ENCODE measurements at places on chromosomes 13 and 19. TPM values are rescaled to one million over a fixed set of nuclear protein-coding genes. Genes with fewer than 3 reads are reported as not detected.

DNA sequence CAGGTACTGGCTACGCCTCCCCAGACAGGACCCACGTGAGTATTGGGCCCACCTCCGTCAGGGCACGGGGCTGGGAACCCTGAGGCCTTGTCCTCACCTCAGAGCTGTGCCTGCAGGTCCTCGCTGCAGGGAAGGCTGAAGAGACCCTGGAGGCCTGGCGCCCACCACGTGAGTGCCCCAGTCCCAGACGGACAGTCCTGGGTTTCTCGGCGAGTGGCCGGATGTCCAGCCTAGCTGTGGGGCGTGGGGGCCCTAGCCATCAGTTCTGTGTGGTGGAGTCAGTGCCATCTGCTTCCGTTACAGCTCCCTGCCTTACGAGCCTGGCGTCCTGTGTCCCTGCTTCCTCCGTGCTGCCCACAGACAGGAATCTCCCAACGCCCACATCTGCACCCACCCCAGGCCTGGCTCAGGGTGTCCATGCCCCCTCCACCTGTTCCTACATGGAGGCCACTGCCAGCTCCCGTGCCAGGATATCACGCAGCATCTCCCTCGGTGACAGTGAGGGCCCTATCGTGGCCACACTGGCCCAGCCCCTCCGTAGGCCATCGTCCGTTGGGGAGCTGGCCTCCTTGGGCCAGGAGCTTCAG is 7.8 kb upstream of the OVOL3 start:
- no peaks in the 10 kb centered on the region for H3K4me1 ChIP-seq
- no peaks in the 10 kb centered on the region for H3K36me3 ChIP-seq
- H3K4me3 ChIP-seq: no peak overlapping the region
- no peak for DNase-seq

DNA sequence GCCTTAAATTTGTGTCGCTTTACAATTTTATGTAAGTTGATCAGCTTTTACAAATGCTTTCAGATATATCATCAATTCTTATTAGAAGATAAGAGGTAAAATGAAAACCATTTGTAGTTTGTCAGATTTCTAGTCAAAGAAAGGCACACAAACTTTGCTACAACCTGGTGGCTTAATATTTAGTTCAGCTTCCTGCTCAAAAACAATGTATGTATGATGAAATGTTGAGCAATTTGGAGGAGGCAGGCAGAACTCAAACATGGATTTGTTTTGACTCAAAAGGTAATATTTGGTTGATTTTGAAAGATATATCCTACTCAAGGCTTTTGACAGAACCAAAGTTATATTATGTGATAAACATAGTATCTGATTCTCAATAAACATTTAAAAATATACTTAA is 24.2 kb downstream of the NEK5 start:
- H3K4me1 ChIP-seq: no peaks in the 10 kb centered on the region
- DNase-seq: no peak
- no peak overlapping the region for H3K27ac ChIP-seq
- no peaks in the 10 kb centered on the region for H3K27me3 ChIP-seq

- H3K27ac ChIP-seq: no peak overlapping the region
- no peaks in the 10 kb centered on the region for H3K27me3 ChIP-seq
- no peak for DNase-seq
- peak overlapping the region; percentile 67 for H3K4me3 ChIP-seq
- H3K36me3 ChIP-seq: peaks cover 30% of the 10 kb centered on the region
- peaks cover 33% of the 10 kb centered on the region for H3K4me1 ChIP-seq
These were observed 5.4 kb downstream of the KANK2 start for GRCh38 chr19:11191934-11192333.

DNA sequence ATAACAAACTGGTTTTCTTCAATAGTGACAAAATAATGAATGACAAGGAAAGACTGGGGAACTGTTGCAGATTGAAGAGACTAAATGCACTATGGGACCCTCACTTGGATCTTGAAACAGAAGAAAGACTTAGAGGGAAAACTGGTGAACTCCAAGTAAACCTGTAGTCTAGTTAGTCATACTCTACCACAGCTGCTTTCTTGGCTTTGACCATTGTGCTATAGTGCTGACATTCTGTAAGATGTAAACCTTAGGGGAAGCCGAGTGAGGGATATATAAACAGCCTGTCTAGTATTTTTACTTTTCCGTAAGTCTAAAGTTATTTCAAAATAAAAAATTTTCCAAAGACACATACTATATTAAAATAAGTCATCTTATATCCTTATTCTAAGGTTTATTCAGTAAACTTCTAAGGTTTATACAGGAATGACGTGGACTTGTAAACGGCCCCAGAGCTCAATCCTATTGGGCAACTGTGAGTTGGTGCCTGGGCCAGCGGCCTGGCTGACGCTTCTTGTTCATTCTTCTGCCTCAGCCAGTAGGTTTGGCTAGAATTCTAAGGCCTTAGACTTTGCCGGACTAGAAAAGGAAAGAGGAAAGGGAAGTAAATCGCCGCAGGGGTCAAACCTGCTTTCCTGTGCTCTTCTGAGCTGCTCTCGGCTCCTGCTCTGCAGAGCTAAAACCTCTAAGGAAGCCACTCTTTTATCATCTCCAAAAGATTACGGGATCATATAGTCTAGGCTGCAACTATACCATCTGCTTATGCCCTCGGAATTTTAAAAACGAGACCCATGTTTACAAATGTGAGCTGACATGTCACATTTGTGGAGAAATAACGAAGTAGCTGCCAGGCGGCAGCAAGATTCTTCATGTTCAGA is 33.6 kb upstream of the UBE2L5 start:
- no peak overlapping the region for H3K4me3 ChIP-seq
- DNase-seq: no peak
- no peaks in the 10 kb centered on the region for H3K36me3 ChIP-seq
- no peak overlapping the region for H3K27ac ChIP-seq
- H3K4me1 ChIP-seq: no peaks in the 10 kb centered on the region
- no peaks in the 10 kb centered on the region for H3K27me3 ChIP-seq

DNA sequence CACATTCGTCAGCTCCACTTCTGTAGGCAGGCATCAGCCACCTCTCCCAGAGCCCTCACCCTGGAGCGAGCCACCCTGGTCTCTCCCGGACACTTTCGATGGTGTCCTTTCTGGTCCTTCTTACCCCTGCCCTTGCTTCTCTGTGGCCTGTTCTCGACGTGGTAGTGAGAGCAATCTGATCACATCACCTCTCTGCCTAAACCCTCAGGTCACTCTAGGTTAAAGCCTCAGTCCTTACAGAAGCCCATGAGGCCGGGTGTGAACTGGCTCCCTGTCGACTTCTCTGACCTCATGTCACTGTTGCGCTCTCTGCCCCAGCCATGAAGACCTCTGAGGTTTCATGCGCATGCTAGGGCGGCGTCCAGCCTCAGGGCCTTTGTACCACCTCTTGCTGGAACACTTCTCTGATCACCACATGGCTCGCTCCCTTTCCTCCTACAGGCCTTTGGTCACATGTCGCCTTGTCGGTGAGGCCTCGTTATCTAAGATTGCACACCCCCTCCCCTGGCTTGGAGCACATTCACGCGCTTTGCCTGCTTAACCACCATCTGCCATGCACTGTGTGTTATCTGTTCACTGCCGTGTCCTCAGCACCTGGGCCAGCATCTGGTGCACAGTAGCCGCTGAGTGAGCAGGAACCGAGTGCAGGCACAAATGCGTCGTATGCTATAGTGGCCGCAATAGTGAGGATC is 101.5 kb downstream of the DPF1 start:
- no peak overlapping the region for H3K4me3 ChIP-seq
- DNase-seq: no peak
- no peak overlapping the region for H3K27ac ChIP-seq
- H3K27me3 ChIP-seq: no peaks in the 10 kb centered on the region
- peaks cover 40% of the 10 kb centered on the region for H3K36me3 ChIP-seq

- no peak overlapping the region for H3K27ac ChIP-seq
- DNase-seq: no peak
- no peaks in the 10 kb centered on the region for H3K36me3 ChIP-seq
- H3K4me1 ChIP-seq: no peaks in the 10 kb centered on the region
- H3K4me3 ChIP-seq: no peak overlapping the region
These were observed 39.9 kb upstream of the CCNE1 start for GRCh38 chr19:29771708-29772414.

DNA sequence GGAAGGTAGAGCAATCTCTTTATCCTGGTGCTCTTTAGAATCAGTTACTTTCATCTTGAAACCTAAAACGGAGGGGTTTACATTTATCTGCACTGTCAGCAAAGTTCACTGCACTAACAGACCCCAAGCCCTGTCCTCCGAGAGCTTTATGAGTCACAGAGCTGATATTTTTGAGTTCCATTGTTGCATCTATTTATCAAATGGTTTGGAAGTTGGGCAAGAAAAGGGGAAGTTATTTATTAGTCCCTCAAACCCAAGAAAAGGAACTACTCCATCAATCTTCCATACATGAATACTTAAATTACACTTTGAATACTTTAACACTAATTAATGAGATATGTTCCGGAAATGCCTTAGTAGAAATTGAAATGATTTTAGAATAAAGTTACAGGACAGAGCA is 55.5 kb downstream of the EDNRB start:
- DNase-seq: no peak
- no peaks in the 10 kb centered on the region for H3K27me3 ChIP-seq
- H3K36me3 ChIP-seq: no peaks in the 10 kb centered on the region

GRCh38 chr13:72458701-72459100 is 268.7 kb downstream of the MZT1 start:
- DNase-seq: no peak
- H3K4me3 ChIP-seq: no peak overlapping the region
- H3K27ac ChIP-seq: no peak overlapping the region
- H3K36me3 ChIP-seq: no peaks in the 10 kb centered on the region

GRCh38 chr13:24858953-24859352 is 95.0 kb downstream of the RNF17 start:
- H3K4me3 ChIP-seq: no peak overlapping the region
- H3K27ac ChIP-seq: no peak overlapping the region
- no peaks in the 10 kb centered on the region for H3K27me3 ChIP-seq

GRCh38 chr19:33830264-33830663 is 33.6 kb downstream of the KCTD15 start:
- no peaks in the 10 kb centered on the region for H3K27me3 ChIP-seq
- no peaks in the 10 kb centered on the region for H3K4me1 ChIP-seq
- H3K36me3 ChIP-seq: no peaks in the 10 kb centered on the region
- no peak overlapping the region for H3K4me3 ChIP-seq

DNA sequence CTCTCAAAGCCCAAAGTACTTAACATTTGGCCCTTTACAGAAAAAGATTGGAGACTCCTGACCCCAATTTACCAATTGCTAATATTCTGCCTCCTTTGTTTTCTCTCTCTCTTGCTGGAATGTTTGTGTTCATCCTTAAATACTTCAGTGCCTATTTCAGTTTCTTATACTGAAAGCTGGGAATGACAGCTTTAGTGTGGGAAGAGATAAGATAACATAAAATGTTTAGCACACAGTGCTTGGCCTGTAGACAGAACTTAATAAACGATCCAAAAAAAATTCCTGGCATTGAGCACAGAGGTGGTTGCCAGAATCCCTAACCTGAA is 3.0 kb upstream of the PLEKHF1 start:
- H3K4me1 ChIP-seq: peaks cover 27% of the 10 kb centered on the region
- peak overlapping the region; percentile 99 for H3K27ac ChIP-seq
- no peak overlapping the region for H3K4me3 ChIP-seq
- H3K36me3 ChIP-seq: no peaks in the 10 kb centered on the region
- no peak for DNase-seq
- H3K27me3 ChIP-seq: no peaks in the 10 kb centered on the region

DNA sequence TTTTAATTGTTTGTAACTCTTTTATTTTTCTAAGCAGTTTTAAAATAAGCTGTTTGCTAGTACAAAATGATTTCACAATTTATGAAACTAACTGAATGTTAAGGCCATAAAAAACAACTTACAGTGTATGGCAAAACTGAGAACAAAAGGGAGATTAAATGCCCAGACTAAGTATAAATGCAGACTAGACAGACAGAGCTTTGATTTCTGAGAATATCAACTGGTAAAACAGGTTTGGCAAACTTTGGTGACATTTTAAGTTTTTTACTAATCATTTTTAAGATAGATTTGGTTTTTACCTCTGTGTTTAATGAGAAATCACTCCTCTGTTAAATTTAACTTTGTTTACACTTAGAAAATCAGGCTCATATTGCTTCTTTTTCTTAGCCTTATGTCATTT is 127.5 kb upstream of the KLF5 start:
- no peaks in the 10 kb centered on the region for H3K4me1 ChIP-seq
- peaks cover 7% of the 10 kb centered on the region for H3K36me3 ChIP-seq
- no peaks in the 10 kb centered on the region for H3K27me3 ChIP-seq
- H3K4me3 ChIP-seq: no peak overlapping the region

- H3K27me3 ChIP-seq: no peaks in the 10 kb centered on the region
- no peak overlapping the region for H3K27ac ChIP-seq
- H3K4me3 ChIP-seq: no peak overlapping the region
- DNase-seq: no peak
These were observed 1077.7 kb upstream of the SLC10A2 start for GRCh38 chr13:104143760-104144416.

GRCh38 chr19:31503211-31503610 is 154.0 kb upstream of the TSHZ3 start:
- H3K4me1 ChIP-seq: no peaks in the 10 kb centered on the region
- no peaks in the 10 kb centered on the region for H3K27me3 ChIP-seq
- H3K36me3 ChIP-seq: no peaks in the 10 kb centered on the region
- H3K4me3 ChIP-seq: no peak overlapping the region
- no peak overlapping the region for H3K27ac ChIP-seq
- no peak for DNase-seq

DNA sequence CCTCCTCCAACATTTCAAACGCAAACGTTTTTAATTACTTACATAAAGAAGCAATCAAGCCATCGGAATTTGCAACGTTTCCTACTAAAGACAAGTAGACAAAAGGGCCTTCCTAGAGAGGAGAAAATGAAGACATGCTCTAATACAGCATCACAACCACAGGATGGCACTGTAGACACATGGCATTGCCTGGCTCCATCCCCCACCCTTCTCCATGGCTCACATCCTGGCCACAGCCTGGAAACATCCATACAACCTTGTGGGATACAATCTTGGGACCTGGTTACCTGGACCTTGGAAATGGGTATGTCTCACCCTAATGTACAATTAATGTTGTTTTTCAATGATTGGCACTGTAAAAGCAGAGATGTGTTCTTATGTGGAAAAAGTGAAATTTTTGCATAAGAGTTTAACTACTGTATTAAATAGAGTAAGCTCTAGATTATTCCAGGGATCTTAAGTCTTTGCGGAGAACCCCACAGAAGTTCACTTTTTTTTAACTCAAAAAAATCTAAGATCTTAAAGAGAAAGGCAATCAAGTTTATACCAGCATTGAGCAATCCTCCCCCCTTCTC is 21.5 kb downstream of the EBPL start:
- H3K4me3 ChIP-seq: no peak overlapping the region
- no peaks in the 10 kb centered on the region for H3K27me3 ChIP-seq
- no peak for DNase-seq
- no peak overlapping the region for H3K27ac ChIP-seq
- peaks cover 18% of the 10 kb centered on the region for H3K36me3 ChIP-seq

GRCh38 chr19:38653028-38653571 is 5.7 kb downstream of the ACTN4 start:
- H3K4me1 ChIP-seq: peaks cover 17% of the 10 kb centered on the region
- H3K36me3 ChIP-seq: peaks cover 9% of the 10 kb centered on the region
- H3K4me3 ChIP-seq: peak overlapping the region; percentile 100
- no peak for DNase-seq
- no peaks in the 10 kb centered on the region for H3K27me3 ChIP-seq
- H3K27ac ChIP-seq: peak overlapping the region; percentile 96

The SLC25A15 gene
- total RNA-seq: 5.5 TPM

The DMKN gene
- 1.7 TPM for total RNA-seq

The PRRG2 gene
- not detected for total RNA-seq

The ZNF221 gene
- 2.6 TPM for total RNA-seq

The SLC17A7 gene
- 15.4 TPM for total RNA-seq

The ZC3H4 gene
- total RNA-seq: 24.6 TPM

The SPC24 gene
- total RNA-seq: 1.1 TPM

The ZNF565 gene
- total RNA-seq: 1.9 TPM

The IGFL1 gene
- total RNA-seq: not detected

The FAM174C gene
- total RNA-seq: 156 TPM

The CASP14 gene
- not detected for total RNA-seq

The SLITRK1 gene
- not detected for total RNA-seq

The AMER2 gene
- total RNA-seq: not detected

Data from ascending aorta (tissue), 2 donors.